ENCODE measurements at places on chromosomes 12 and 14. TPM values are rescaled to one million over a fixed set of nuclear protein-coding genes. Genes with fewer than 3 reads are reported as not detected.

- DNase-seq, result no peak
Observed at GRCh38 chr14:68124979-68125731, 305.6 kb downstream of the RAD51B start.

DNA sequence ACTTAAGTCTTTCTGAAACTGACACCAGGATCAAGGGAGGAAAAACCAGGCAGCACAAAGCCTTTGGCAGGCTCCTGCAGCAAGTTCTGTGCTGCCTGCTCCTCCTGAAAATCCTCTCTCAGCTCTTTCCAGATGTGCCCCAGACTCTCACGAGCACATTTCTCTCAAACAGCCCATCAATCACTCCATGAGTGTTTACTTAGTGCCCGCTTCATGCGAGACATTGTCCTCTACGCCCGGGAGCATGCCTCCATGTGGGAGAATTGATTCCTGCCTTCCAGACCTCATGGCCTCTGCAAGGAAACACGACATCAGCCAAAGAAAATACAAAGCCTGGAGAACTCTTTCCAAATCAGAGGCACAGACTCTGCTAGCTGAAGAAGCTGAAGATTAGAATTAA lies 46.5 kb upstream of the TSPAN11 start:
- no peak for DNase-seq

Gene LTBR
- 234 TPM for total RNA-seq

Gene GPR33
- not detected for total RNA-seq

Gene TAS2R7
- total RNA-seq, result not detected

GRCh38 chr14:80346395-80346794 lies 135.1 kb upstream of the DIO2 start:
- no peak for DNase-seq

Gene A2M
- total RNA-seq, result not detected

- peak; percentile 63 for DNase-seq
Observed at GRCh38 chr12:52171950-52172512, 19.8 kb downstream of the KRT80 start.

GRCh38 chr12:128961308-128961902 lies 108.1 kb downstream of the GLT1D1 start:
- DNase-seq, result no peak

GRCh38 chr14:35215110-35215813 lies 76.9 kb upstream of the PSMA6 start:
- DNase-seq, result peak; percentile 38

Gene RNASE1
- 7.7 TPM for total RNA-seq

DNA sequence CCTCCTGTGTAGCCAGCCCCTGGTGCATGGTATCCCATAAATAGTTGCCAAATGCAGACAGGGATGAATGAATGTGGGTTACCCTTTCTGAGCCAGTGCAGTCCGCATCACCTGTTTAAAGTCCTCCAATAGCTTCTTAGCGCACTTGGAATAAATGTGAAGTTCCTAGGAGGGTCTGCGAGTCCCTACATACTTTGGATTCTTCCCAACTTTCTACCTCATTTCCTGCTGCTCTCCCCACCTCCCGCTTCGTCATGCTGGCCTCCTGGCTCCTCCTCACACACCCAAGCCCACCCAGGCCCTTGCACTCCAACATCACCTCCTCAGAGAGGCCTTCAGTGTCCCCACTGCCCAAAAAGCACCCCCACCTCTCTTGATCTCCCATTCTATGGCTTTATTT lies 17.7 kb downstream of the RFX4 start:
- DNase-seq, result no peak

DNA sequence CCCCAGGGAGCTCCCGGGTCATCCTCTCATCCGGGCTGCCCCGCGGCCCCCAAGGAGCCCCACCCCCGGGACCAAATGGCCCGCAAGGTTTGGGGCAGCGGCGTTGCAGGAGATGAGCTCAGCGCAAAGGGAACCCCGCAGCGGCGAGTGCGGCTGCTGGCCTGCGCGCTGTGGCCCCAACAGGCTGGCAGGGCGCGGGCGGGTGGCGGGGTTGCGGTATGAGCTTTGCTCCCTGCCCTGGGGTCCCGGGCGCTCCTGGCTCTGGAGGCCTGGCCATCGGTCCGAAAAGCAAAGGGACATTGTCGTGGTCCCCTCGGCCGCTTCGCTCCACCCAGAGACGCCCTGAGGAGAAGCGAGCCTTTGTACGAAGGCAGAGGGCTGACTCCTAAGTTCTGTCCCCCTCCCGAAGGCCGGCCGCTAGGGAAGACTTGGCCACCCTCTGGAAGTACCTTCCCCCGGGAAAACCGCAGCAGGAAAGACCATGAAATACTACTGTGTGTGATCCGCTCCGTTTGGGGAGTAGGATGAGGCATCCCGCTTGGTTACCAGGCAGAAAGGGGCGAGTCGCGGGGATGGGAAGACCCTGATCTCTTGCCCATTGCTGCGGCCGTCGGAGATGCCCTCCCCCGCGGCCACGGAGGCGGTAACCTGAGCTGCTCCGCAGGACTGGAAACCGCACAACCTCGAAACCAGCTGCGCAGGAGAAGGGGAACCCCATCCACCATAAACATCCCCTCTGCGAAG lies 620 bp upstream of the NID2 start:
- DNase-seq, result no peak

DNA sequence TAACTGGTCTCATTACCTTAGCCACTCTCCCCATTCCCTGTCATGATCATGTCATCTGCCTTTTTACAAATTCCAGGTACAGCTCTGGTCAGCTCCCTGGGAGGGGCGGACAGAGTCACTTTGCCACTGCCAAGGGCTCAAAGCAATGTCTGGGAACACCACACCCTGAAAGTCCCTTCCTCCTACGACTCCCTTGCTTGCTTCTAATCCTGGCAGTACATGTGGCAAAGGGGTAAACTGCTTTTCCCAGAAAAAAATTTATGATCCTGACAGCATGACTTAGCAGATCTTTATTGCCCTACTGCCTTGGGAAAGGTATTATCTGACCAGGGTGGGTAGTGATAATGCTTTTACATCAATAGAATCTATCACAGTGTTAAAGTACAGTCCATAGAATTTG lies 376.0 kb upstream of the PDE3A start:
- DNase-seq, result no peak

DNA sequence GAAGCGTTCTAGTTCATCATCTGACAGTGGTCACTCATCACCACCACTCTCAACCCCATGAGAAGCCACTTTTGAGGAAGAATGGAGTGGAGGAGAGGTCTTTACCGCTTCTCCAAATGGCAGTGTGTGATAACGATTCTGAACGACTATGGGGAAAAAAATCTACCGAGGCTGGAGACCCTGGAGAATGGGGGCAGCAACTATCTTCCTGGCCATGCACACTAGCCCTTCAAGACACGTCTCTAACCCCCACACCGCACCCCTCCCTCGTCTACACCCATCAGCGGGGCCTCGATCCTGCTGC lies 365 bp downstream of the ING4 start:
- DNase-seq, result no peak

Gene LMNTD1
- total RNA-seq, result not detected

Gene SLC6A12
- 0.13 TPM for total RNA-seq
